ENCODE measurements at places on chromosomes 3 and 15.

DNA sequence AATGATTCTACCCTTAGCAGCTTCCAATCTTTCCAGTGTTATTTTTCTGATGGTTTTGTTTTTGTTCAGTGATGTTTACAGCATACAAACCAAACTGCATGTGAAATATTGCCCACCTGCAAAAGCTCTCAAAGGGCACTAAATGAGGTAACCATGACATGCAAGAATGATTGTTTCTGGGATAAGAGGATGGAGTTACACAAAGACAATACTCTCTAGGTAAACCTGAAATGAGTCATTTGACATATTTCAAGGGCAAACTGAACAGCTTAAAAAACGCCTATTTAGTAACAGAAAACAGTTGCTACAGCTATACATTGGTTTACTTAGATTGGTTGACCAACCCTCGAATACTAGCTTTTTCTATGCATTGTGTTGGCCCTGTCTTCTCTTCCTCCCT lies 481.7 kb downstream of the ZPLD1 start:
- no peak overlapping the region for H3K27ac ChIP-seq
- H3K4me1 ChIP-seq: no peaks in the 10 kb centered on the region
- H3K4me3 ChIP-seq: no peak overlapping the region
- no peak for DNase-seq
- no peaks in the 10 kb centered on the region for H3K27me3 ChIP-seq
- H3K36me3 ChIP-seq: no peaks in the 10 kb centered on the region

DNA sequence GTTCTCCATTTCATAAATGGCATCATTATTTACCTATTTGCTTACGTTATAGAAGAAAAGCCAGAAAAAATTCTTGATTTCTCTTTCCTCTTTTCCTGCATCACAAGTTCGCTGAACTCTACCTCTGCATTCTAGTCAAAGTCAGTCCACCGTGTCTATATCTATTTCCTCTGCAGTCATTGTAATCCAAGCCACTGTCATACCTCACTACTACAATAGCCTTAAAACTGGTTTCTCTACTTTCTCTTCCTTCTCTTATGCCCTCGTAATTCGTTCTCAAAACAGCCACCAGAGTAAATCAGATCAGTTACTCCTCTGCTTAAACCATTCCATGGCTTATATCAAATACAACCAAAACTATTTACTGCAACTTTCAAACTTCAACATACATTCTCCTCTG lies 13.4 kb upstream of the FAM81A start:
- no peaks in the 10 kb centered on the region for H3K36me3 ChIP-seq
- H3K27me3 ChIP-seq: peaks cover 10% of the 10 kb centered on the region
- H3K4me3 ChIP-seq: no peak overlapping the region
- no peak overlapping the region for H3K27ac ChIP-seq
- H3K4me1 ChIP-seq: no peaks in the 10 kb centered on the region

DNA sequence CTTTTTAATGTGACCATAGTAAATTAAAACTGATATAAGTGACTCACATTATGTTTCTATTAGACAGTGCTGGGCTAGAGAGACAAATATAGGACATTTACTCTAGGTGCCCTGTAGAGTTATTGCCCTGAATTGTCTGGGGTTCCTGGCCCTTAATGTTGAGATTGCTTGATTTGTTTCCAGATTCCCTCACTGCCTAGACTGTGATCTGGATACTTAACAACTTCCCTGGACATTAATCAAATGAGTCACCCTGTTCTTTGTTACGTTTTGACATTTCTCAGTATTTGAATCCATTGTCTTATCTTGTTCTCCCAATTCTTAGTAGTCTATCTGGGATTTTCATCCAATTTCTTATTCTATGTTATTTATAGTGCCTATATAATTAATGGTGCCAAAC lies 65.8 kb downstream of the DTWD1 start:
- DNase-seq: peak; percentile 45
- H3K36me3 ChIP-seq: no peaks in the 10 kb centered on the region
- H3K27me3 ChIP-seq: no peaks in the 10 kb centered on the region
- no peak overlapping the region for H3K4me3 ChIP-seq
- no peak overlapping the region for H3K27ac ChIP-seq

- H3K4me3 ChIP-seq: no peak overlapping the region
- H3K4me1 ChIP-seq: no peaks in the 10 kb centered on the region
- H3K36me3 ChIP-seq: no peaks in the 10 kb centered on the region
- peak; percentile 28 for DNase-seq
- no peaks in the 10 kb centered on the region for H3K27me3 ChIP-seq
Observed at GRCh38 chr3:187122261-187122660, 17.0 kb downstream of the RPL39L start.

DNA sequence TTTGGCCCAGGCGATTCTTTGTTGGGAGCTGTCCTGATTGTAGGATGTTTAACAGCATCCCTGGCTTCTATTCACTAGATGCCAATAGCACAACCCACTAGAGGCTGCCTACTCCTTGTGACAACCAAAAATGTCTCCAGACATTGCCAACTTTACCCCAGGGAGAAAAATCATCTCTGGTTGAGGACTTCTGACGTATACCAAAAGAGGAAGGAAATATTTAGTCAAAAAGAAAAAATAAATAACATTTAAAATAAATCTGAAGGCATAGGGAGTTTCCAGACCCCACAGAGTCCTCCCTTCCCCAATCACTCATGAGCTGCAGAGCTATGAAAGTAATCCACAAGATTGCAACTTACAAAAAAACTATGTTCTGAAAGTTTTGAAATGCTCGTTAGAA lies 61.0 kb downstream of the MECOM start:
- no peaks in the 10 kb centered on the region for H3K36me3 ChIP-seq
- H3K4me3 ChIP-seq: no peak overlapping the region
- no peaks in the 10 kb centered on the region for H3K4me1 ChIP-seq
- peaks cover 25% of the 10 kb centered on the region for H3K27me3 ChIP-seq
- no peak overlapping the region for H3K27ac ChIP-seq

DNA sequence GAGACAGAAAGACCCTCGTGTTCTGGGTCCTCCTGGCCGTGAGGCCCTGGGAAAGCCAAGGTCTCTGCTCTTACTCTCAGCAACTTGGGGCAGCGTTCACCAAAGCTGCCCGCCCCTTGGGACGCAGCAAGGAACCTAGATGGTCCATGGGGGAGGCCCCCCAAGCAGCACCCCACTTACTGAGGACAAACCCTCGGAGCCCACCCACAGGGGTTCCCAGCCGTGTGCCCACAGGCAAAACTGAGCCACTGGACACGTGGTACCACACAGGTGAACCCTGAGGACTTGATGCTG lies 166.2 kb upstream of the IQSEC1 start:
- no peaks in the 10 kb centered on the region for H3K4me1 ChIP-seq
- no peak overlapping the region for H3K4me3 ChIP-seq
- no peak for DNase-seq
- H3K36me3 ChIP-seq: no peaks in the 10 kb centered on the region
- H3K27me3 ChIP-seq: peaks cover 59% of the 10 kb centered on the region

DNA sequence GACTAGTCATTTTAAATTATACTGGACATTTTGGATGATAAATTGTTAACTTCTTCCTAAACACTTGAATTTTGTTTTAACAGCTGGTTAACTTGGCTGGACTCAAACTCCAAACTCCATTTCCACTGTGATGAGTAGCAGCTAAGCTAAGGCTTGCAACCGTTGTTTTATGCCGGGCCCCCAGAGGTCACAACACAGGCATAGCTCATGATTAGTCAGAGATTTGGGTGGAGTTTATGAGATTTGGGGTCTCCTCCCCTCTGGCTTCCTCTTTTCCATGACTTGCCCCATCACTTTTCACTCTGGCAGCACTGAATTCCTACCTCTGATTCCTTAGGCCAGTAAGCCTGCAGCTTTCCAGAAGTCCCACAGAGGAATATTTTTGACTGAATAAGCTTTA lies 12.8 kb downstream of the THAP10 start:
- no peaks in the 10 kb centered on the region for H3K36me3 ChIP-seq
- H3K4me1 ChIP-seq: peaks cover 2% of the 10 kb centered on the region
